NCI-H1105 (cell line): ENCODE measurements at places on chromosomes 11 and 22.

GRCh38 chr11:90476442-90477007 lies 253.7 kb upstream of the CHORDC1 start:
- DNase-seq = peak; percentile 60

DNA sequence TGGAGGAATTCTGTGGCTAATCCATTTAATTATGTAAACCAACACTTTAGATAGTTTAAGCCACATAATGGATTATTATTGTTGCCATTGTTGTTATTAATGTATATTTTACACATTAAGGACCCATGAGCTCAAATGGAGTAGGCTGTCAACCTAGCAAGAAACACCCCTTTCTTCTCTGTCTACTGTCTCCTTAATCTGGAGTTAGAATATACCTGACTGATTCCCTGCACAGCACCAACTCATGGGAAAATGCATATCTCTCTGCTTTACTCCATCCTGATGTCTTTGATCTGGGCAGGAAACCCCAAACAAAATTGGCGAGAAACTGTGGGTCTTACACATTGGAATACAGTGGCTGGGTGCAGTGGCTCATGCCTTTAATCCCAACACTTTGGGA lies 24.0 kb upstream of the ME3 start:
- no peak for DNase-seq

GRCh38 chr11:131866535-131867400 lies 496.4 kb downstream of the NTM start:
- DNase-seq = no peak

DNA sequence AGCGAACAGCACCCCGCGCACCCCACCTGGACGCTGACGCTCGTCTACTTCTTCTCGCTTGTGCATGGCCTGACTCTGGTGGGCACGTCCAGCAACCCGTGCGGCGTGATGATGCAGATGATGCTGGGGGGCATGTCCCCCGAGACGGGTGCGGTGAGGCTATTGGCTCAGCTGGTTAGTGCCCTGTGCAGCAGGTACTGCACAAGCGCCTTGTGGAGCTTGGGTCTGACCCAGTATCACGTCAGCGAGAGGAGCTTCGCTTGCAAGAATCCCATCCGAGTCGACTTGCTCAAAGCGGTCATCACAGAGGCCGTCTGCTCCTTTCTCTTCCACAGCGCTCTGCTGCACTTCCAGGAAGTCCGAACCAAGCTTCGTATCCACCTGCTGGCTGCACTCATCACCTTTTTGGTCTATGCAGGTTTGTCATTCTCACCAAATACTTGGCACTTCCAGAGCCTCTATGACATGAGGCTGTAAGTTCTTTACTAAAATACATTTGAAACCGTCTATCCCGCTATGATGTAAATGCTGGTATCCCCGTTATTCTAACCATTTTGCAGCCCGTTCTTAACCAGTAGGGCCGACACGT lies 535 bp downstream of the AQP11 start:
- peak; percentile 46 for DNase-seq

DNA sequence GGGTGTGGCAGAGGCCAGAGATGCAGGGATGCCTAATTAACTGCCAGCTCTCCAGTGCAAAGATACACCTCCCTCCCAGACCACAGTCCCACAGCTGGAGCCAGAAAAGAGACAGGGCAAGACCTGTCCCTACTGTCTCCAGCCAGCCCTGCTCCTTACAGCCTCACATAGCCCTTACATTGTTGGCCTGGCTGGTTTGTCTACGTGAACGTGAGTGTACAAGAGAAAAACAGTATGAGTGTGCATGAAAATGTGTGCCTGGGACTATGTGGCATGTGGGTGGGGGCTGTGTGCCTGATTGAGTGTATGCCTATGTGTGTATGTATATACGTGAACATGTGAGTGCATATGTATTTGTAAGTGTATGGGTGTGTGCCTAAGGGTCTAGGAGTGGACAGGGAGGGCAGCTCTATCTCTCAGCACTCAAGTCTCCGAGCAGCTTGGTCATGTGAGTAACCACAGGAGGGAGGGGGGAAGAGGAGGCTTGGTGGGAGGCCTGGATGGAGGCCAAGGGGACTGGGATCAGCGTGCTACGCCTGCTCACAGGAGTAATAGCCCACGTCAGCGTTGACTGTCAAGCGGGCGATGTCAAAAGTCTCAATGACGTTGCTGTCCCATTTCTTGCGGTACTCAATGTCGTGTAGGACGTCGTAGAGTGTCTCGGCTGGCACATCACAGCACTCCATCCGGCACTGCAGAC lies 6.6 kb upstream of the ARAP1 start:
- DNase-seq = peak; percentile 74

DNA sequence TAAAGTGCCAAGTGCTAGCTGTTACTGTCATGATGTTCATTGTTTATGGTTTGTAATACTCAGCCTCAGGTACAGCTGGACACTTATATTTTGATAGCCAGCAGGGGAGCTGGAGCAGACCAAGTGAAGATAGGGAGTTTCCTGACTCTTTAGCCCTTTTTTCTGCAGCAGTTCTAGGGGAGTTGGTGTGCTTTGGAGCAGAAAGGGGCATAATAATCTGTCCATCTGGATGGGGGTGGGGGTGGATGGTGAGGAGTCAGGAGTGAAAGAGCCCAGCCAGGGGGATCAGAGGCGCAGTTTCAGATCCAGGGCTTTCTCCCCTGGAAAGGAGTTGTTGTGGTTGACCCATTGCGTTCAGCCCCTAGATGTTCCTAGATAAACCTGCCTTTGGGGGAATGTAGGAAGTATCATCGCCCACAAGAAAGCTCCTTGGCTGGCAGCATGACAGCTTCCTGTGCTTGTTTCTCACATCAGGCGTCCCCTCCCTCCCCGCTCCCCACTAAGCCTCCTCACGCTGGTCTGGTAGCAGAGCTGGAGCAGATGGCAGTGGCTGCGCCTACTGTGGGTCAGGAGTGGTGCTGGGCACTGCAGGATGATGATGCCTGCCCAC lies 41.9 kb downstream of the MED15 start:
- DNase-seq = no peak

DNA sequence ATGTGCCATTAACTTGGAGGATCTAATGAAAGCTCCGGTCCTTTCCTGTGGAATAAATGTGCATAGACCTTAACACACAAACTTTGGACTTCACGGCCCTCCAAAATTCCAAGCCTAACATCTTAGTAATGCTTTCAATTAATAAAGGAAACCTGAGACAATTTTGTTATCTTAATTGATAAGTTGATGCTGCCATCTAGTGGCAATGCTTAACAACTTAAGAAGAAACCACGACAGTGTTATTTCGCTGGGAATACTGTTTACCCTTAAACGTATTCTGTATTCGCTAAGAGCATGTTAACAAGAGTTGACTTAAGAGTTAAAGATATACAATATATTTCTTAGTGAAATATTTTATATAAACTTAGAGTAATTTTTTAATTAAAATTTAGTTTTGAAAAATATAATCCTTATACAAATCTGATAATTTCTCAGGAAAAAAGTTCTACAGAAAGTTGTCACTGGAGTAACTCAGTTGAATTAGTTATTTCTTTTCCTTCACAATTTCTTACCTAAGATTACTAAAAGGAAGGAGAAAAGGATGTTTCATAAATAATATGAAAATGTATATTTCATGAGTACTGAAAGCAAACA lies 35.0 kb upstream of the OR9G4 start:
- peak; percentile 48 for DNase-seq

- no peak for DNase-seq
Observed at GRCh38 chr11:1478011-1478410, 8.6 kb downstream of the MOB2 start.

DNA sequence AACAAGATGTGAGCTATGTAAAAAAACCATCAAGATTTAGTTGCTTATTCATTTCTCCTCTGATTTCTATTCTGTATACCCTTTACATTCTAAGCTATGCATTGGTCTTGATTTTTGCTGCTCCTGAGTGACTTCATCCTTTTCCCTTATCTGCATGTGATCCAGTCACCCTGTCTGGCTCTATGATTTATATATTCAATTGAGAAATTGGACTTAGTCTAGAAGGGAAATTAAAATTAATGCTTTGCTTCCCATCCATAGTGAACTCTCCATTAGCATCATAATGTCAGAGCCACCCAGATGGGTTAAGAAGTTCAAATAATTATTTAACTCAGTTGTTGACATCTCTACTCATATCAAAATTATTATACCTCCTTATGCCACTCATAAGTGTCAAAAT lies 5.0 kb downstream of the JRKL start:
- DNase-seq = no peak

GRCh38 chr11:13260201-13260962 lies 17.2 kb upstream of the BMAL1 start:
- DNase-seq = no peak

- no peak for DNase-seq
Observed at GRCh38 chr11:15493066-15493465, 378.3 kb downstream of the INSC start.

GRCh38 chr22:49212466-49212865 lies 615.2 kb downstream of the BRD1 start:
- no peak for DNase-seq

DNA sequence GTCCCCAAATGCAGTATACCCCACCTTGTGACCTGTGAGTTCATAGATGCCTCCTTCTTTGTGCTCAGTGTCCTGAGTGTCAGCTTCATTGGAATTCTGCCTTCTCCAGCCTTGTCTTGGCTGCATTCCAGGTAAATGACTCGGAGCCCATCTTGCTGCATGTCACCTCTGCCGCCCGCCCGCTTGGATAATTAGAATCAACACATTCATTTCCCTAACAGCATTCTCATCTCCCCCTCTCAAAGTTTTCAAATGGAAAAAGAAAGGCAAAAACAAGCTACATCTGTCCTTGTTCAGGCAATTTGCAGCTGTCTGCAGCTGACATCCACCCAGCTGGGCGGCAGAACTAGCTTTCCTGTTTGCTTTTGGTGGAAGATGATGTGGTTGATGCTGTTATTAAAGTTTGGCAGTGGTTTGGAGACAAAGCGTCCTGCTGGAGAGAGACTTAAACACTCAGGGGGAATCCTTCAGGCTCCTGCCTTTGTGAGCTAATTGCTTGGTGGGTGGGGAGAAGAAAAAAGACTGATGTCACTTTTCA lies 198.8 kb upstream of the SEZ6L start:
- DNase-seq = peak; percentile 74

GRCh38 chr11:129346916-129347315 lies 28.7 kb upstream of the BARX2 start:
- no peak for DNase-seq

GRCh38 chr11:3202759-3203158 lies 15.9 kb downstream of the MRGPRG start:
- no peak for DNase-seq

GRCh38 chr11:14124350-14124749 lies 161.8 kb downstream of the SPON1 start:
- no peak for DNase-seq

- no peak for DNase-seq
Observed at GRCh38 chr11:75229466-75229865, 11.1 kb upstream of the TPBGL start.

DNA sequence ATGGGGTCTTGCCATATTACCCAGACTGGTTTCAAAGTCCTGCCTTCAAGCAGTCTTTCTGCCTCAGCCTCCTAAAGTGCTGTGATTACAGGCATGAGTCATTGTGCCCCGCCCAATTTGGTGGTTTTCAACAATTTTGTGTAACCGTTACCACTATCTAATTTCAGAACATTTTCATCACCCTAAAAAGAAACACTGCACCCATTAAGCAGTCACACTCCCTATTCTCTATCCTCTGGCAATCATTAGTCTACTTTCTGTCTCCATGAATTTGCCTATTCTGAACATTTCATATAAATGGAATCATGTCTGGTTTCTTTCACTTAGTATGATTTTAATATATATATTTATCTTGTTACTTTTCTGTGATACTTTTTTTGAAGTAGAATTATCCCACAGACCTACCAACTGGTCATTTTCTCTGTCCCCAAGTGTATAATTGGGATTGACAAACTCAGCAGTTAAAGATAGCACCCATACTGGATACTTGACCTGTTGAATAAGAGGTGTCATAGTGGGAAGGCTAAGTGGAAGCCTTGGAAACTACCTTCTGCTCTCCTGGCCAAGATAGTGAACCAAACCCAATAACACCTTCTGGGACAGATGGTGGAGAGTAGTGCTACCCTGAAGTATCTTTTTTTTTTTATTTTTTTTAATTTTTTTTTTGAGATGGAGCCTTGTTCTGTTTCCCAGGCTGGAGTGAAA lies 64.8 kb downstream of the STIM1 start:
- no peak for DNase-seq

DNA sequence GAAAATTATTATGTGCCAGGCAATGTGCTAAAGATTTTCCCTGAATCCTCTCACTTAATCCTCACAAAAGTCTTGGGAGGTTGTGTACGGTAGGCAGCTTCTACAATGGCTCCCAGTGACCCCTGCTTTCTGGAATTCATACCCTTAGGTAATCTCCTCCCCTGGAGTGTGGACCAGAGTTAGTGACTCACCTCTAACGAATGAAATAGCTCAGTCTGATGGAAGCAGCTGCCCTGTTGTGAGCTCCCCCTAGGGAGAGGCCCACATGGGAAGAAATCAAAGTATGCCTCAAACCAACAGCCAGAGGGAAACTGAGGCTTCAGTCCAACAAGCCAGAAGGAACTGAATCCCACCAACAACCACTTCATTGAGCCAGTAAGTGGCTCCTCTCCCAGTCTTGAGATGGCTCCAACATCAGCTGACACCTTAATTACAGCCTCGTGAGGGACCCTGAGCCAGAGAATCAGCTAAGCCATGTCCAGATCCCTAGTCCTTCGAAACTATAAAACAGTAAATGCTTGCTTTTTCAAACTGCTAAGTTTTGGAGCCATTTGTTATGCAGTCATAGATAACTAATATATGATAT lies 98.9 kb upstream of the ISX start:
- DNase-seq = no peak

DNA sequence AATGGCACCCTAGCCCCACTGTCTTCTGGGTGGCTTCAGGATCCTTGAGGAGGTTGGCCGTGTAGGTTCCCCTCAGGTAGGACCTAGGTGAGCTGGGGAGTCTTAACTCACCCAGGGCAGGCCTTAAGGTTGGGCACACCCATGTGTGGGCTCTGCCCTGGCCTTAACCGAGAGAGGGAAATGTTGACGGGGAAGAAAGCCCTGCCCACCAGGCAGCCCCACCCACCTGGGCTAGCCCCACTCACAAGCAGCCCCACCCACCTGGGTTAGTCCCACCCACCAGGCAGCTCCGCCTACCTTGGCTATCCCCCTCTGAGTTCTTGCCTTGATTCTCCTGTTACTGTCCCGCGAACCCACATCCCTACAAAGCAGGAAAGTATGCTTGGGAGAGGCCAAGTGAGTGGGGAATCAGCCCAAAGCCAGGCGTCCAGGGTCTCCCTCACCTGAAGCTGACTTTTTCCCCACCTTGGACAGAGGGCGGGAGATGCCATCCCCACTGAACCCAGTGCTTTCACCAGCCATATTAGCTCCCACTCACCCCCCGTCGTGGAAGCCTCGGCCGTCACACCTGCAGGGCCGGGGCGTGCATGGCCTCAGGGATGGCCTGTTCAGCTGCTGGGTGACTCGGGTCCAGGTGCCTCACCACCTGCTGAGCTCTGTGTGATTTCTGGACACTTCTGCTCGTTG lies at the start of gene MYEOV:
MYEOV (plus strand) TSS at position 337 of the 687 bp plus-strand sequence. CDS start 1,200 bp downstream, outside the sequence.
- DNase-seq = no peak
